Left colon (tissue), 2 donors: ENCODE measurements at places on chromosomes 6 and 20. TPM values are rescaled to one million over a fixed set of nuclear protein-coding genes. Genes with fewer than 3 reads are reported as not detected.
A peak's percentile ranks its signal among the peaks of the same experiment; 100 is the strongest.

- no peak for DNase-seq
Measured at GRCh38 chr6:161027385-161027784, 35.8 kb downstream of the MAP3K4 start.

GRCh38 chr6:75926293-75927168, 145.9 kb downstream of the IMPG1 start:
- no peak for DNase-seq

- no peak for DNase-seq
Measured at GRCh38 chr20:35972462-35972861, 4.1 kb downstream of the CNBD2 start.

GRCh38 chr6:36075656-36076055, 48.0 kb downstream of the MAPK14 start:
- DNase-seq: peak; percentile 40

- no peak for DNase-seq
Measured at GRCh38 chr6:12717356-12717755, 789 bp downstream of the PHACTR1 start.

- no peak for DNase-seq
Measured at GRCh38 chr6:70164556-70164955, 138.3 kb downstream of the COL9A1 start.

GRCh38 chr20:36658300-36658699, 12.3 kb upstream of the SLA2 start:
- DNase-seq: no peak

DNA sequence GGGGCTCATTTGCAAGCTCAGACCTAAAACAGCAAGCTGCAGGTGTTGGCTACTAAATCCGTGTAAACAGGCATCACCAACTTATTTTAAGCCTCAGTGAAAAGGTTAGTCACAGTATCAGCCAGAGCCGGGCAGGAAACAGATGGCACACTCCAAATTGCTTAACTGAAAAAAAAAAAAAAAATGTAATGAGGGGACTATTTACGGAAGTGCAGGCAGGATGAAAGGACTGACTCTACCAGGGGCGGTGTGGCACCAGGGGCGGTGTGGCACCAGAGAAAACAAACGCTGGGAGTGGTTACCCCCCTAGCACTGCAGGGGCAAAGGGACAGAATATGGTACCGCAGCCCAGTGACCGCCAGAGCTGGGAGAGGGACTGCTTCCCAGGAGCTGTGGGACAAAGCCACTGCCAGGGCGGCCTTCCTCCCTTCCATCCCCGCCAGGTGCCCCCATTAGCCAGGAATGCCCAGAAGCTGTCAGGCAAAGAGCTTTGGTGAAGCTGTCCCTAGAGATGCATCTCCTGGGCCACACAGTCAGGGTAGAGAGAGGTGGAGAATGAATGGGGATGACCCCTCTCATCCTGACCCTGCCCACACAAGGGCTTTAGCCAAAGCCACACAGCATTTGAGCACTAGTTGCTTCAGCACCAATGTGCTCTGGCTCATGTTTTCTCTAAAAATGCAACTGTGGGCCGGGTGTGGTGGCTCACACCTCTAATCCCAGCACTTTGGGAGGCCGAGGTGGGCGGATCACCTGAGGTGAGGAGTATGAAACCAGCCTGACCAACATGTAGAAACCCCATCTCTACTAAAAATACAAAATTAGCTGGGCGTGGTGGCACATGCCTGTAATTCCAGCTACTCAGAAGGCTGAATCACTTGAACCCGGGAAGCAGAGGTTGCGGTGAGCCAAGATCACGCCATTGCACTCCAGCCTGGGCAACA, 39.6 kb upstream of the GFOD1 start:
- peak; percentile 49 for DNase-seq

GRCh38 chr6:168929871-168930450, 323.7 kb downstream of the THBS2 start:
- no peak for DNase-seq

GRCh38 chr6:103819509-103819908, 1040.2 kb downstream of the HACE1 start:
- no peak for DNase-seq

DNA sequence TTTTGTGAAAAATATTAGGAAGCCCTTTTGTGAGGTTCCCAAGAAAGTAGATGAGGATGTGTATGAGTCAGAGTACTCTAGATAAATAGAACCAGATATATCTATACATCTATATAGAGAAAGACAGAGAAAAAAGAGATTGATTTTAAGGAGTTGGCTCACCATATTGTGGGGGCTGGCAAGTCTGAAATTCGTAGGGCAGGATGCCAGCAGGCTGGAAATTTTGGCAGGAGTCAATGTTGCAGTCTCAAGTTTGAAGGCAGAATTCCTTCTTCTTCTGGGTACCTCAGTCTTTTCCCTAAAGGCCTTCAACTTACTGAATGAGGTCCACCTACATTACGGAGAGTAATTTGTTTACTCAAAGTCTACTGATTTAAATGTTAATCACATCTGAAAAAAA, 65.3 kb upstream of the SAMD3 start:
- DNase-seq: no peak

- no peak for DNase-seq
Measured at GRCh38 chr20:18304618-18305017, 16.3 kb downstream of the ZNF133 start.

DNA sequence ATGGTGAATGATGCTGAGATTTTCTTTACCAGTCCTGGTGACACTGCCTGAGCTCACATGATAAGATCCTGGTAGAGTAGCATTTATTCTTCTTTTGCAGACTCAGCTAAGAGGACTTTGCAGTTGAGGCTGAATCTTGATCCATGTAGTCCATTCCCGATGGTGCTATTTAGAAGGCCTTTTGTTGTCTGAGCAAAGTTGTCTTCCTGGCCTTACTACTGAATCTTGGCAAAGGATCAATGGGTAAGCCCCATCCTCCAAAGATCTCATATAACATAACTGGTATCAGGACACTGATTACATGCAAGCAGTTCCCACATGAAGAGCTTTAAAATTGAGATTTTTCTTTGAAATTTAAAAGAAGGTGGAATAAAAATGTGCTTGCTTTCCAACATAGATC, 291.6 kb downstream of the SOX4 start:
- DNase-seq: no peak

DNA sequence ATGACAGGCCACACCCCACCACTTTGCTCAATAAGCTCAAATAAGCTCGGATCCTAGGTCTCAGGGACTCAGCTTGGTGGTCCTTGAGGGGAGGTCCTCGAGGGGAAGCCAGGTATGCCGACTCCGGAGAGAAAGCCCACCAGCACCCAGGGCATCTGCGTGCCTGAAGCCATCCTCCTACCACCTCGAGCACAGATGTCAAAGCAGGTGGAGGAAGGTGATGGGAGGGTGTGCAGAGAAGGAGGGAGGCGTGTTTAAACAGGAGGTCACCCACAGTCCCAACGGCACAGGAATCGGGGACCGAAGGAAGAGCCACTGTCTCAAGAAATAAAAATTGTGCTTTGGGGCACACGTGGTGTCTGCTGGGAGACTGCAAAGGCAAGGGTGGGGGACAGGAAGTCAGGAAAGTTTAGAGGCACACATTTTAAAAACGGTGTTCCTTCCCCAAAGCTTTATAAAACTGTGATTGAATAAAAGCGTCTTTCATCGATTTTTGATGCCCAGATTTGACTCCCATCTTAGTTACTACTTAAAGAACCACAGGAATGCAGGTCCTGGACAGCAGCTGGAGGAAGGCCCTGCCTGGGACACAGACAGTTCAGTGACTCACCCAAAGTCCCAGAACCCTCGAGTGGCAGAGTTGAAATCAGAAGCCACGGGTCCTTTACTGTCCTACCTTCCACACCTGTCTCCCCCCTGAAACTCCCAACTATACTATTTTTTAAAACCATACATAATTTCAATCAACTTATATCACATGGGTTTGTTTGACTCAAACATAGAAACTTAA, 221.0 kb upstream of the PDE10A start:
- DNase-seq: no peak

DNA sequence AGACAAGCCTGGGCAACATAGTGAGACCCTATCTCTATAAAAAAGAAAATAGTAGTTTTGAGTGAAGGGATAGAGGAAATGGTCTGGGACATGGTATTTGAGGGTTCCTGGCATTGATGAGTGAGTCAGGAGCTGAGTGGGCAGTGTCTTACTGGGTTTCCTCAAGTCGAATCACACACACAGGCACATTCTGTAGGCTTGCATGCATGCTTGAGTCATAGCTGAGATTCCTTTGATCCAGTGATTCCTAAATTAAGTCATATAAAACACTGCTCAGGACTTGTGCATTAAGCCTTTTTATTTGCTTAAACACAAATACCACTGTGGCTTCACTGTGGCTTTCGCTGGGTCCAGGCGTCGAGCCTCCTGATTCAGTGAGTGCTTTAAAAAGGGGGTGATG, 71.8 kb upstream of the TMEM181 start:
- DNase-seq: no peak

DNA sequence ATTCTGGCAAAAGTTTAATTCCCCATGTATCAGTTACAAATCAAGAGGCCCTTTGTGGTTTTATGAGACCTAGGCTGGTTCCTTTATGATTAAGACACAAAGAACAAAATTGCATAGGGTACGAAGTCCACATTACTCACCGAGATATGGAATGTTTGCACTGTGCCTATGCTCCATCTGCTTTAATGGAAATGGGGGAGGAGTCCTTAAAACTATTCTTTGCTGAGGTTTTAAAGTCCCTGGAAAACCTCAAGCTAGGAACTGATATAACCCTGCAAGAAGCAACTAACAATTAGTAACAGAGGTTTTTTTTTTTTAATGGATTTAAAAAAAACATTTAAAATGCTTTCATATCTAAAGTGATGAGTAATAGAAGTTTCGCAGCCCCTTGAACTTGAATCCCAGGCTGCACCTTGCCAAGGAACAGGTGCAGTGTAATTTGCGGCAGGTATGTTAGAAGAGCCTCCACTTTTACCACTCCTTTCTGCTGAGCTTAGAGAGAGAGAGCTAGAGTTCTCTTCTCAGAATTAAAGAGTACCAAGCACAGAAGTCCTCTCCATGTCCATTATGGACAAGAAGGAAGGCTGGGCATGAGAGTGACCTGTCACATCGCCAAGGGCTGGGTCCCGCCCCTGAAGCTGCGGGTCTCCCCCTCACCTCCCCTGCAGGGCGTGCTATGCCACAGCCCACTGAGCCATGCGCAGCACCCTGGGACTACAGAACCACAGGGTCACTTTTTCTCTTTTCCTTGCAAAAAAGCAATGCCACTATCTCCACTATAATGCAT, 2.3 kb downstream of the SERPINB1 start:
- no peak for DNase-seq

DNA sequence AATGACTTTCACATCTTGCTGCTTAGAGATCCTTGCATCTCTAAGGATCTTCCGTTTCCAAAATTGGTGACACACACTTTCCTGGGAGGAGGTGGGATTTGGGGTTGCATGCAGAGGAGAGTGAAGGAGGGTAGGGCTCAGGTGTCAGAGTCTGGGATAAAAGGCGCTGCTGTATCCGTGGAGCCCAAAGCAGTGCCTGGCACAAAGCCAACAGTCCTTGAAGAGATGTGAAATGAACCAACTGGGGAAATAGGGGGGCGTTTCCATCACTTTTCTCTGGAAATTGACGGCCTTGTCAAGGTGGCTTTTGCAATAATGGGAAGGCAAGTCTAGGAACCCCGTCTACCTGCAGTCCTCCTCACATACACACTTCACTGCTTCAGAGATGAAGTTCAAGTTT, 59.5 kb upstream of the NELFCD start:
- no peak for DNase-seq

DNA sequence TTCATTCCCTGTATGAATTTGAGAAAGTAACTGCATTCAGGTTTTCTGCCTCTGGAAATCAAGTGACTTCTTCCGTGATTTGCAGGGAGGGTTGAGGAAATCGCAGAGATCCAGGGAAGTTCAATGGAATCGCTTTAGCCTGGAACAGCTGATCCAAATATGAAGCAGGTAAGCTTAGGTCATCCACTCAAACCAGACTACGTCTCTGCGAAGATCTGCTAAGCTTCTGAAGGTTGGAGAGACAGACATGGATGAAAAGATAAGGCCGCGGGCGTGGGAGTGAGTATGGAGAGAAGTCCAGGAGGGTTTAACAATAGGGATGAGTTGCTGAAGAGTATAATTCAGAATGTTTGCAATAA, 34.2 kb upstream of the BTN3A2 start:
- no peak for DNase-seq

DNA sequence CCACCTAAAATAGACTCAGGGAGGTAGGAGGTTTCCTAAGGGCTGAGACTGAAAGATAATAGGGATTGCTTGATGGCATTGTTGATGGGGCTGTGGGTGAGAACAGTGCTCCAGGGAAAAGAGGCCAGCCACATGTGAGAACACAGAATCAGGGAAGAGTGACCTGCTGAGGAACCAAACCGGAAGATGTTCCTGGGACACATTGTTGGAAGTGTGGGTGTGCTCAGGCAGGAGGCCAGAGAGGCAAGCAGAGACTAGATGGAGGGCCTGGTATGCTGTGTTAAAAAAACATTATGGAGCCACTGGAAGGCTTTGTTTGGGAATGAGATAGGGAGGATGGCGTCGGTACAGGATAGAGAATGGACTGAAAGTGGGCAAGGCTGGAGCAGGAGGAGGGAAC, 23.3 kb downstream of the RNF144B start:
- DNase-seq: no peak

DNA sequence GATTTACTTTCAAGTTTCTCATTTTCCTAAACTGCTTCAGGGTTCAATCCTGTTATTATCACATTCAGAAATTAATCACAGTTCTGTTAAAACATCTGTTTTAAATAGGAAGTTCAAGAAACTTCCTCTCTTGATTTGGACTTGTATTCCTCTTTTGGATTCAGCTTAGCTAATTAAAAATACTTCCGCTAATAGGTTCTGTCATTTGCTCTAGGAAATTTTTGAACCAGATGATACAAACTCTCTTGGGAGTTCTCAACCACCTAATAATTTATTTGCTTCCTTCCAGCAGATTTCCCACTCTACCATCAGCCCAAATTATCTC, 15.9 kb upstream of the TMEM30A start:
- no peak for DNase-seq

GRCh38 chr6:73258721-73259120, 4.3 kb downstream of the KHDC1 start:
- no peak for DNase-seq

GRCh38 chr20:35953387-35954199, 709 bp downstream of the SCAND1 start:
- DNase-seq: peak; percentile 68

- DNase-seq: no peak
Measured at GRCh38 chr6:130593200-130593599, 227.4 kb downstream of the TMEM200A start.

DNA sequence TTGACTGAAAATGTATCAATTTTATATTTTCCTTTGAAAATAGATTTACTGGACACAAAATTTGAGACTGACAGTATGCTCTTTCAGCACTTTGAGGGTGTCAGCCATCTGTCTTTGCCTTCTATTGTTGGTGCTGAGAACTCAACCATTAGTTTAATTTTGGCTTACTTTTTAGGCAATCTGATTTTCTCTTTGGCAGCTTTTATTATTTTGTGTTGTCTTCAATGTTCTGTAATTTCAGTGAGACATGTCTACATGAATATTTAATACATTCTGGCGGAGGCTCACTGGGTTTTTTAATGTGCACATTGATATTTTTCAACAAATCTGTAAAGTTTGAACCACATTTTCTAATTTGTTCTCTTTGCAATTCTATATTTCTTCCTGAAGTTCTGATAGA, 648.6 kb downstream of the C6orf118 start:
- DNase-seq: no peak

Gene SIRPB2
- 2.4 TPM for total RNA-seq

Gene OR2H2
- not detected for total RNA-seq

Gene CCN2
- total RNA-seq: 34.4 TPM

Gene PACRG
- total RNA-seq: 1.3 TPM

Gene ADGRF1
- 0.52 TPM for total RNA-seq

Gene MEI4
- total RNA-seq: not detected

Gene KIF25
- total RNA-seq: 0.27 TPM

Gene TRIM26
- 47.1 TPM for total RNA-seq

Gene PNLDC1
- not detected for total RNA-seq

Gene SLC26A8
- 0.50 TPM for total RNA-seq

Gene OOEP
- total RNA-seq: not detected
